ENCODE measurements at places on chromosomes 13 and 19.

DNA sequence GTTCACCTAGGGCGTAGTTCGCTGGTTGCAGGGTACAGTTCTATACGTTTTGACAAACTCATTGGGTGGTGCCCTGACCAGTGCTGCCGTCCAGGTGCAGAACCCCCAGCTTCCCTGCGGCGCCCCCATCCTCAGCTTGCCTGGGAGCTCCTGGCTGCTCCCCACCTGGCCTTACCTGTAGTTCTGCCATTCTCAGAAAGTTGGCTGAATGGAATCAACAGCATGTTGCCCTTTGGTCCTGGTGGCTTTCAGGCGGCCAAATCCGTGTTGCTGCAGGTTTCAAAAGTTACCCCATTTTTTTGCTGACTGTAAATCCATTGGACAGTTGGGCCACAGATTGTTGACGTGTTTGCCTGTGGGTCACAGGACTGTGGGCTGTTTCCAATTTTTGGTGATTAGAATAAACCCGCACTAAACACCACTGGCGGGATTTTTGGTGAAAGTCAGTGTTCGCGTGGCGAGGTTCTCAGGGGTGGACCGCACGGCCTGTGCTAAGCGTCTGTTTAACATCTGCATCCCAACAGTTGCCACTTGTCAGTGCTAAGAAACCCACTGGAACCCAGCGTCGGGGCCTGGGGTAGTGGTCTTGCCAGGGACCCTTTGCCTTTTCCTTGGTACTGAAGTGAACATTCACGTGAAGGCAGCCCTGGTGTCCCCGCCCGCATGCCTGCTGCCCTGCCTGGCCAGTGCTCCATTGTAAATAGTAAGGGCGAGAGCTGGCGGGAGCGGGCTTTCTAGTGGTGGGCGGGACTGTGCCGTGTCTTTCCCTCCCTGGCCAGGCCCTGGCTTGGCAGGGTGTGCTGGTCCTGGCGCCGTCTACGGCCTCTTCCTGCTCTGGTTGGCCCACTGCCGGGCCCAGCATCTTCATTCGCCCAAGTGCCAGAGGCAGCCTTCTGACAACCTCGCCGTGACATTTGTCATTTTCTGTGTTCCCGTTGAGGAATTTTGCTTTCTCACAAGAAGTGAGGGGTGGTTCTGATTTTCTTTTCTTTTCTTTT is 3.3 kb downstream of the DOT1L start:
- DNase-seq: peak; percentile 61

DNA sequence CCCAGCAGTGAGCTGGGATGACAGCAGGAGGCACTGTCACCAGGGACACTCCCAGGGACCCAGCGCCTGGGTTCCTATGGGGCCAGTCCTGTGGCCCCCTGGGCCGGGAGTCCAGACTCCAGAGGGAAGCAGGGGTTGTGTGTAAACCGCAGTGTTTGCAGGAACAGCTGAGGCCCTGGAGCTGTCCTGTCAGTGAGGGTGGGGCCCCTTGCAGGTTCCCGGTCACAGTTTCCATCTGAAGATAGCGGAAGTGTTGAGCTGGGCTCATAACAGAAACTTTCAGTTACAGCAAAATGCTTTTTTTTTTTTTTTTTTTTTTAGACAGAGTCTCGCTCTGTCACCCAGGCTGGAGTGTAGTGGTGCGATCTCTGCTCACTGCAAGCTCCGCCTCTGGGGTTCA is 17.7 kb upstream of the CSNK1G2 start:
- DNase-seq: no peak

- DNase-seq: no peak
Observed at GRCh38 chr19:51810223-51810622, 15.3 kb downstream of the FPR3 start.

- DNase-seq: peak; percentile 40
Observed at GRCh38 chr19:4803736-4804695, 12.5 kb downstream of the FEM1A start.

DNA sequence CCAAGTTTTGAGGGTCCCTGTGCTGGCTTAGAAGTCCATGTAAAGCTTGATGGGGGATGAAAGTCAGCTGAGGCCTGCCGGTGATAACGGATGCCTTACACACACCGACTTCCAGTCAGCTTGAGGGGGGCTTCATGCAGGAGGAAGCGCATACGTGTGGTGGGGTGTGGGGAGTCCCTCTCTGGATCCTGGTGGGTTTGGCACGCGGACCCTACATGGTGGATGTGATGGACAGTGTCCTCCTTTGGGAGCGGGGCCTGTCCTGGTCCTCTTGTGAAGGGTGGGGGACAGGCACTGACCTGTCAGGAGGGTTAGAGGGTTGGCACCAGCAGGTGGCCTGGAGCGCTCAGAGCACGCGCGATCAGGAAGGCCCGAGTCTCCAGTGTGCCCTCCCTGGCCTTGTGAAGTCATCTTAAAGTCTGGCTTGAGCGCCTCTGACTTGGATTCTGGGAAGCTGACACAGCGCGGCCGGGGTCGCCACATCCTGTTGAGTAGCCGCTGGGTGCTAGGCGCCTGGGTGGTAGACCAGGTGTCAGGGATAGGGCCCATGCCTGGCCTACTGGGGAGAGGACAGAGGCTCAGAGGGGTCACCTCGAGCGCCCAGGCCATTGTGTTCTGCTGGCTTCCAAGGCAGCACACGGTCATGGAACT is 2.9 kb downstream of the DAZAP1 start:
- no peak for DNase-seq

- peak; percentile 26 for DNase-seq
Observed at GRCh38 chr13:44050450-44051063, 170.9 kb downstream of the LACC1 start.

DNA sequence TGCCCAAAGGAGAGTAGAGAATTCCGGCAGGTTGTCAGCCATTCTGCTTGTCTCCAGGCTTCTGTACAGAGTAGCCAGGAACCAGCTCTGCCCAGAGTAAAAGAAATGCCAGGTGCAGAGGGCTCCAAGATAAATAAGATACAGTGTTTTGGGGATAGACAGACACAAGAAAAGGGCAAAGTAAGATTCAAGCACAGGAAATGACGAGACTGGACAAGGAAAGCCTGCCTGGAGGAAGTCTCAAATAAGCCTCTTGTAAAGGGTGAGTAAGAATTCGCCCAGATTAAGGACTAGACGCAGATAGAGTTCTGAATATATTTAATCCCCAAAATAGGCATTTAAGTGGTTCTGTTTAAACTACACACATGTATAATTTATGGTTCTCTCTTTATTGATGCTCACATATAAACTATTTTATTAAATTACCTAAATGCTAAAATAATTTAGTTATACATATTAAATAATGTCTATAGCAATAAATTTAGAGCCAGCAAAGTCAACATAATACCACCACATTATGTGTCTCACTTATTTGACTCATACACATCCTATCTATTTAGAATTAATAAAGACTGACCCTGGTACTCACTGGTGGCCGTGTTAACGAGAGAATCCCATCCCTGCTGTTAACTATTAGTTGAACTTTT is 98.4 kb upstream of the RAP2A start:
- no peak for DNase-seq

Measured in AML-193 (cell line).